ENCODE measurements at places on chromosomes 6 and 20. TPM values are rescaled to one million over a fixed set of nuclear protein-coding genes. Genes with fewer than 3 reads are reported as not detected.

- peak; percentile 34 for DNase-seq
These were observed 11.3 kb downstream of the NPEPL1 start for GRCh38 chr20:58703765-58704371.

The SCRT2 gene
- not detected for total RNA-seq

GRCh38 chr20:36149012-36149411, 5.5 kb upstream of the EPB41L1 start:
- no peak for DNase-seq

GRCh38 chr6:29887330-29887818, 55.0 kb upstream of the HLA-A start:
- peak; percentile 86 for DNase-seq

DNA sequence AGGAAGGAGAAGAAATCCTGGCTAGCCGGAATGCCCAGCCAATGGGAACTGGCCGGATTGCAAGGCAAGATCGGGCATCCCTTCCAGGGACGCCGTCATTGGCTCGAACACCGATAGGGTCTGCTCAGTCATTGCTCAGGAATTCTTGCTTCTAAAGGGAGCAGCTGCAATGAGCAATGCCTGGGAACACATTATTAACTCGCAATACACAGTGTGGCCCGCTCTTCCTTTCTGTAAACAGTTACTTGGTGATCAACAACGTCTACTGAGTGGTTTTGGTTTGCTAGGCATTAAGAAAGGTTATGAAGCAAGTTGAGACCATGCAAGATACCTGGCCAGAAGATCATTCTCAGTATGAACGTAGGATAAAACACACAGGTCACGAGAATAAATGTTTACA, 165.4 kb upstream of the CITED2 start:
- peak; percentile 88 for DNase-seq

- no peak for DNase-seq
These were observed 314.0 kb upstream of the JAG1 start for GRCh38 chr20:10987651-10988383.

DNA sequence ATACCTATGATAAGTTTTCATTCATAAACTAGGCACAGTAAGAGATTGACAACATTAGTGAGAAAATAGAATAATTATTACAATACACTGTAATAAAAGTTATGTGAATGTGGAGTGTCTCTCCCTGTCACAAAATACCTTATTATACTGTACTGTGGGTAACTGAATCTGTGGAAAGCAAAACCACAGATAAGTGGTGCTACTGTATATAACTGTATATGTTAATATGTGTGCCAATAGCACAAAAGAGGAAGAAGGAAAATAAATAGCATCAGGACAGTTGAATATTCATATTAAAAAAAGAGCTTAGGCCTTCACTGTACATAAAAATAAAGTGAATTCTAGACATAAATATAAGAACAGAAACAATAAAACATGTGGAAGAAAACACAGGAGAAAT, 243.5 kb downstream of the CDKAL1 start:
- no peak for DNase-seq

The RGS17 gene
- total RNA-seq = 0.28 TPM

The ZSCAN26 gene
- 15.8 TPM for total RNA-seq

- DNase-seq = no peak
These were observed 23.7 kb downstream of the ECHDC1 start for GRCh38 chr6:127319686-127320085.

The SLC17A3 gene
- total RNA-seq = not detected

GRCh38 chr6:70107852-70108629, 194.8 kb downstream of the COL9A1 start:
- no peak for DNase-seq

GRCh38 chr6:37088897-37089296, 81.1 kb upstream of the PIM1 start:
- no peak for DNase-seq

The PI3 gene
- not detected for total RNA-seq

The FOXA2 gene
- total RNA-seq = not detected

DNA sequence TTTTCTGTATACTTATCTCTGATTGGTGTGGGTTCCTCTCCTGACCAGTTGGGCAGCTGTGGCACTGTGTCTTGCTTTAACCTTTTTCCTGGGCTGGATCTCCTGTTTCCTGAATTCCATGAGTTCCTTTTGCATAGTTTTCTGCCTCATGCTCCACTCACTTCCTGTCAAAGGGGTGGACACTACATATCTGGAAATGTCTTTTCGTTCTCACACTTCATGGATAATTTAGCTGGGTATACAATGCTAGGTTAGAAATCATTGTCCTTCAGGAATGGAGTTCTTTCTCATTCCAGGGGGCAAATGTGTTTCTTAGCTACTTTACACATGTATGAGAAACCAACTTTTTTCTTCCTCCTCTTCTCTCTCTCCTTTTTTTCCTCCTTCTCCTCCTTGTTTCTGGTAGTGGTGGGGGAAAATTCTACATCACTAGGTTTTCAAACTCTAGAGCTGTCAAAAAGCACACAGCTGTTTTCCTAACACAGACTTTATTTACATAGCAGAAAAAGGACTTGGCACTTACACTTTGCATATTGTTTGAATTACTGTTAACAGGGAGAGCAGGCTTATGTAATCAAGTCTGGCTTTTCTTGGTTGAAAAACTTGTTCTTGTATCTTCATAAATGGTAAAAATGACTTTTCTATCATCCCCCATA, 9.0 kb upstream of the DDX27 start:
- DNase-seq = peak; percentile 15

The DOK5 gene
- total RNA-seq = 6.1 TPM

The KCNK16 gene
- total RNA-seq = not detected

DNA sequence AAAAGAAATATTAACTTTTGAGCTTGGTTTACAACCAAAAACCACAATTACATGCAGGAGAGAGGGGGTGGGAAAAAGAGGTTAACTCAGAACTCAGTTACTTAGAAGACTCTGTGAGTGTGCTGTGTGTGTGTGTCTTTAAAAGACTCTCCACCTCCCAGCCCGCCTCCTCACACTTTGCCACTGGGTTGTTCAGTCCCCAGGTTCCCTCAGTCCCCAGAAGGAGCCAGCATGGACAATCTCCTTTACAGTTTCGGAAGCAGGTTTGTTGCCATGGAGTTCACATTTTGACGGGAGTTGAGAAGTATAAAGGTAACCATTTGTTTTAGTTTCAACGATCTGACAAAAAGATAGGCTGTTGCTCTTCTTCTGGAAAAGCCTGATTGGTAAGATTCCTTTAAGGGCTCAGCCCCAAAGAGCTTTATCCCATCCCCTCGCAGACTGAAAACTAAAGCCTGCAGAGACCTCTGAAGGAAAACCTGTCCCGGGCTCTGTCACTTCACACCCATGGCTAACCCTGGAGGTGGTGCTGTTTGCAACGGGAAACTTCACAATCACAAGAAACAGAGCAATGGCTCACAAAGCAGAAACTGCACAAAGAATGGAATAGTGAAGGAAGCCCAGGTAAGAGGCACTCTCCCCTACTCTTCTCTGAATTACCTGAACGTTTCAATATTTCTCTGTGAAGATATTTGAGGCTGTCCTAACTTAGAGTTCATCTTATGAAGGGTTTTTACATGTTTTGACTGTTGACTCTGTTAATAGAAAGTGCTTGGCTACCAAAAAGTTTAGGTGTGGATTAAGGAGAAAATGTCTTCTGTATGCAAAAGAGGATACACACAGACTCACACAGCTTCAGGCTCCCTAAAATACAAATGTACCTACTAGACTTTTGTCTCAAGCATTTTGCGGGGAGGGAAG, at the start of gene SPTLC3:
Gene SPTLC3 (plus strand): TSS at position 212 of the 921 bp plus-strand sequence. CDS start 296 bp downstream, at position 508.
- DNase-seq = peak; percentile 80

The HLA-DRB5 gene
- total RNA-seq = 61.3 TPM
